Activated B cell treated with CpG ODN at 0.5 μM for 24 hours (primary cell): ENCODE measurements at places on chromosomes 2 and 18. TPM values are rescaled to one million over a fixed set of nuclear protein-coding genes. Genes with fewer than 3 reads are reported as not detected.

IMPACT gene
- 11.6 and 17.4 TPM in 2 replicates for total RNA-seq

DNA sequence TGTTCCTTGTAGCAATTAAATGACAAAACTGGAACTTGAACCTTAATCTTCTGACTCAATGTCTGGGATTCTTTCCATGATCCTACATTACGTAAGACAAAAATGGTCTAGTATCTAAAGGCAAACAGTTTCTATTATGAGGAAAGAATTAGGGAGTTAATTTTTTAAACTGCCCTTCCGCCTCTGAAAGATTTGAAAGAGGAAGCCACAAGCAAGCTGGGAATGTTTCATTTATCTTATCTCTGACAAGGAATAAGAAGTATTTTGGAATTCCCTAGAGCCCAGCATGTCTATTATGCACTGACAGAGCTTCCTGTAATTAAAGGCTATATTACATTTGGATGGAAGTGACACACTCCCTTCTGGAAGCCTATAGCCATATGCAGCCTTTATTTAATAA is 558.8 kb upstream of the CDH2 start:
- H3K27me3 ChIP-seq, result no peaks in the 10 kb centered on the region
- DNase-seq, result no peak
- no peaks in the 10 kb centered on the region for H3K36me3 ChIP-seq
- H3K4me3 ChIP-seq, result no peak overlapping the region

- H3K27ac ChIP-seq, result no peak overlapping the region
Measured at GRCh38 chr2:31136732-31137131, 1.5 kb downstream of the GALNT14 start.

DOK6 gene
- not detected in 2 replicates for total RNA-seq

DNA sequence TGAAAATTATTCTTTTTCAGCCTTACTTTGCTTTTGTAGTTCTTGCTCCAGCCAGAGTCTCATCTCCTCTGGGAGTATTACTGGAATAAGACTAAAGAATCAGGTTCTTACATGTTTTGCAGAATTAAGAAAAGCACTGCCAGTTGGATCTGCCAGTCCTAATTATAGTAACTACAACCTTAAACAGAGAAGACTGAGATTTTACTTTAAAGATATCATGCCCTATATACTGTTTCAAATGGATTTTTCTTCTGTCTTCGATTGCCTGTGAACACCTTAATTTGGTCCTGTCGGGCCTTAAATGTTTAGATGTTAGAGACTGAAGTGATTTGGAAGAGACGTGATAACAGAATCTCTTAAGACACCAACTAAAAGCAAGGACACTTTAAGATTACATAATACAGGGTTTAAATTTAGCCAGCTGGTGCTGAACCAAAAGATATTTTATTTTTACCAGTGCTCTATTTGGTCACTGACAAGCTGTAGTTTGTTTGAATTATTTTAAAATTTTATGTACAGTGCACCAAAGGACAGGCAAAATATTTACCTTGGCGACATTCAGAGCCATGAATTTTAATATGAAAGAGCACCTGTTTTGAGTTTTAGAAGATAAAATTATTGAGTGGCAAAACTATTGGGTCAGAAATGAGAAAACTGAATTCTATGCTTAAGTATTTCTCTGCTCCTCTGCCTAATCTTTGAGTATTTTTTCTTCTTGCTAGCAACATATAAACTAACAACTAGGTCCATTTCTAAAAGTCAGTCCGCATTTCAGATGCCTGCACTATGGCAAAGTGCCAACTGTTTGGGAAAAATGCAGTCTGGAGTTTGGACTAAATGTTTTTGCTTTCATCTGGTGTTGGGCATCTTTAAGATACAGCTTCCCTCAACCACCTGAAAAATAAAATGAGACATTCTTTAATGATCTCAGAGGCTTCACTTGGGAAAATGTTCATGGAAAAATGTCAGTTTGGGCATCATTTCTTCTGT is 300.0 kb downstream of the XIRP2 start:
- H3K27me3 ChIP-seq, result no peaks in the 10 kb centered on the region
- DNase-seq, result no peak
- H3K27ac ChIP-seq, result no peak overlapping the region
- H3K36me3 ChIP-seq, result no peaks in the 10 kb centered on the region

ARHGAP28 gene
- total RNA-seq, result not detected in 2 replicates

GRCh38 chr18:41553716-41554115 is 401.3 kb upstream of the PIK3C3 start:
- H3K27ac ChIP-seq, result no peak overlapping the region
- DNase-seq, result no peak
- no peaks in the 10 kb centered on the region for H3K36me3 ChIP-seq
- H3K4me3 ChIP-seq, result no peak overlapping the region
- no peaks in the 10 kb centered on the region for H3K27me3 ChIP-seq
- no peaks in the 10 kb centered on the region for H3K4me1 ChIP-seq

- no peak for DNase-seq
- peak overlapping the region; percentile 50 for H3K27ac ChIP-seq
- H3K36me3 ChIP-seq, result peaks cover 92% of the 10 kb centered on the region
- H3K4me1 ChIP-seq, result peaks cover 28% of the 10 kb centered on the region
- no peak overlapping the region for H3K4me3 ChIP-seq
- H3K27me3 ChIP-seq, result no peaks in the 10 kb centered on the region
Measured at GRCh38 chr2:26196683-26197418, 24.0 kb downstream of the GAREM2 start.

DNA sequence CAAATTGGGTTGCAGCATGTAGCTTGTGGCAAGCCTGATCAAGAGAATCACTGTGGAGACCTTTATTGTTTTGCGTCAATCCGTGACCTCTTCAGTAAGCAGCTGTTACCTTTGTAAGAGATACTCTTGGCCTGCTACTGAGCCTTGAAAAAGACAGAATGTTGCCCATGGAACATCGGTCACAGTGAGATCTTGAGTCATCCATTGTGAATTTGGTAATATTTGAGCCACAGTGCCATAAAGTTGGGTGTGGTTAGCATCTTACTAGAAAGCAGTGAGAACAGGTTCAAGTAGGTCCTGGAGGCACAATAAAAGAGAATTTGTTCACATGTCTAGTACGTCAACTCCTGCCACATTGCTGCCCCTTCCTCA is 12.7 kb upstream of the EFR3B start:
- no peak overlapping the region for H3K4me3 ChIP-seq
- H3K27me3 ChIP-seq, result peaks cover 1% of the 10 kb centered on the region
- no peaks in the 10 kb centered on the region for H3K36me3 ChIP-seq
- no peak for DNase-seq

NFU1 gene
- 24.3 and 31.1 TPM in 2 replicates for total RNA-seq

DNA sequence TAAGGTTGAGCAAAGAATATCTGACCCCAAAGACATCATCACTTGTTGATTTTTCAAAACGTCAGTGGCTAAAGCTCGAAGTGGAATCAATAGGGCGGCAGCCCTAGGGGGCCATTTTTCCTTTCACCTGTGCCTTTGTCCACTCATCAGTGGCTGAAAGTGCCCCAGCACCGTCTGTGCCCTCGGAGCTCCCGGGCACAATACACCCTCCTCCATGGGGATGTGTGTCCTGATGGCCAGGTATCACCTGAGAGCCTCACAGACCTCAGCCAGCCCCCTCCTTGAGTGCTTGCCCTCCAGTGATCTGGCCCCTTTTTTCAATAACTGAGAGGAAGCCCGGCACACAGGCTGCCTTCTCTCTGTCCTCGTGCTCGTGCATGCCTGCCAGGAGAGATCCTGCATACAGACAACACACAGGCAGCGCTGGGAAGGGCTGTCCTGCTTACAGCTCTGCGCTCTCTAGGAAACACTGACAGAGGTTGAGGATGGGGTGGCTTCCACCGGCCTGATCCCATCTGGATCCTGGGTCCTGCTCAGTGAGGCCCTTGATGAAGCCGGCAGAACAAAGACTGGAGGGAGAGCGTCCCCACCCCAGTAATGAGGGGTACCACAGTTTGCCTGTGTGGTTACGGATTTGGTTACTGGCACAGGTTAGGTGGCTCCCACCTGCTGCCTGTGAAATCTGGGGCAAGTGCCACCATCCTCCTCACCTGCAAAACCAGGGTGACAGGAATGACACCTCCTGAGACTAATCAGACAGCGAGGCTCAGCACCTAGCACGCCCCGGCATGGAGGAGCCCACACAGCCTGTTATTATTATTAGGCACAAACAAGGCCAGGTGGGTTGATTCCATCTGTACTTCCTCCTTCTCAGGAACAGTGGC is 197.5 kb upstream of the RAB6C start:
- no peak for DNase-seq
- H3K4me1 ChIP-seq, result no peaks in the 10 kb centered on the region
- H3K36me3 ChIP-seq, result no peaks in the 10 kb centered on the region
- H3K4me3 ChIP-seq, result no peak overlapping the region

SP5 gene
- not detected in 2 replicates for total RNA-seq

DNA sequence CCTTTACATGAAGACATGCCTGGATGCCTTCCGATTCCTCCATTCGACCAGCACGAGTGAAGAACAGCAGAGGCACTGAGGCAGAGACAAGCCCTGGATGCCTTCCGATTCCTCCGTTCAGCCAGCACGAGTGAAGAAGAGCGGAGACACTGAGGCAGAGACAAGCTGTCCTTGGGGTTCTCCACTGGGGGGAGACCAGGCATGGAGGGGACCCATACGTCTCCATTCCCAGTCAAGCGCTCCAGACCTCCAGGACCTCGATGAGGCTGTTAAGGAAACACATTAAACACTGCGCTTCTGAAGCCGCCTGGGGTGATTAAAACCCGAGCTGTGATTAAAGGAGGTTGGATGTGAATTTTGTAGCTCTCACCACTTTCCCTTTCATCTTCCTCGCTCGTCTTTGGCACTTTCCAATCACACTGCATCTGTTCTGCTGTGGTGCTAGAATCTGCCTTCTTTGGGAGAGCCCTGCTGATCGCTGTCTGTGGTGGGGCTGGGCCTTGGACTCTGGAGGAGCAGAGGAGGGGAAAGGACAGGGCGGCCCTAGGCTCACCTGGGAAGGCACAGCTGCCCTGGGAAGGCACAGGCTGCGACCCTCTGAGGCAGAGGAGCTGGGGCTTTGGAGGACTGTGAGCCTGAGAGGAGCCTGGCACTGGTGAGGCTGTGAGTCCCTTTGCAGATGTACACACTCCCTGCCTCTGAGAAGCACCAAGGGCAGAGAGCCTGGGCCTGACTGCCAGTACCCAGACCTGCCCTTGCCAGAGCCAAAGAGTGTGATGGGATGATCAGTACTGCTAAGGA is 463.1 kb upstream of the HS6ST1 start:
- no peaks in the 10 kb centered on the region for H3K4me1 ChIP-seq
- no peaks in the 10 kb centered on the region for H3K36me3 ChIP-seq
- H3K27ac ChIP-seq, result no peak overlapping the region
- H3K27me3 ChIP-seq, result peaks cover 3% of the 10 kb centered on the region

GRCh38 chr18:55123361-55123760 is 164.1 kb upstream of the CCDC68 start:
- DNase-seq, result no peak
- no peaks in the 10 kb centered on the region for H3K36me3 ChIP-seq
- H3K27me3 ChIP-seq, result no peaks in the 10 kb centered on the region
- H3K27ac ChIP-seq, result no peak overlapping the region
- no peak overlapping the region for H3K4me3 ChIP-seq
- peaks cover 21% of the 10 kb centered on the region for H3K4me1 ChIP-seq

DNA sequence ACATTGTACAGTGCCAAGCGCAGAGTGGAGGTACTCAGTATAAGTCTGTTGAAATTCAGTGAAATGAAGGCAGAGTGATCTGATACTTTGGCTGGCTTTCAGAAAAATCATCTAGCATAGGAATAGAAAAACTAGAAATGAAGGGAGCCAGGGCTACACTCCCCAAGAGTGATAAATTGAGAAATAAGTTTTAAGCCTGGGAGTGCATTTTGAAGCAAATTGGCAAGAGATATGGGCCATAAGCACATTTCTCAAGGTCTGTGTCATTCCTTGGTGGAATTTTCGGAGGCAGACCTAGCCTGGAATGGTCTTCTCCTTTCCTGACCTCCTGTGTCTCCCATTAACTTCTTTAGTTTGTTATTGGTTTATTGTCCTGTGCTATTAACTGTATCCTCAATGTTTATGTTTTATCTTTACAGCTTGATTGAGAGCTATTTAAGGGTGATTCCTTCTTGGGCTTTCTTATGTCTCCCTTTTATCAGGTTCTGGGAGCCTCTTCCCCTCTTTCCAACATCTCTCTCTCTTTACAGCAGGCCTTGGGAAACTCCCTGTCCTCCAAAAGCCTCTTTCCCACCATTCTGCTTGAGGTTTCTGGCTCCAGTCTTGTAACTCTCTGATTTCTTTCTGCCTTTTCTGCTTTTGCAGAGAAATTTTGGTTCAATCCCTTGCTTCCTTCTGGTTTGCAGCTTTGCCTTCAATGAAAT is 649.5 kb downstream of the SLC4A3 start:
- no peaks in the 10 kb centered on the region for H3K4me1 ChIP-seq
- H3K27ac ChIP-seq, result no peak overlapping the region
- peaks cover 2% of the 10 kb centered on the region for H3K27me3 ChIP-seq
- no peak overlapping the region for H3K4me3 ChIP-seq
- no peaks in the 10 kb centered on the region for H3K36me3 ChIP-seq
- DNase-seq, result no peak

PLEKHA3 gene
- total RNA-seq, result 28.3 and 29.6 TPM in 2 replicates

AQP12B gene
- total RNA-seq, result not detected in 2 replicates

DNA sequence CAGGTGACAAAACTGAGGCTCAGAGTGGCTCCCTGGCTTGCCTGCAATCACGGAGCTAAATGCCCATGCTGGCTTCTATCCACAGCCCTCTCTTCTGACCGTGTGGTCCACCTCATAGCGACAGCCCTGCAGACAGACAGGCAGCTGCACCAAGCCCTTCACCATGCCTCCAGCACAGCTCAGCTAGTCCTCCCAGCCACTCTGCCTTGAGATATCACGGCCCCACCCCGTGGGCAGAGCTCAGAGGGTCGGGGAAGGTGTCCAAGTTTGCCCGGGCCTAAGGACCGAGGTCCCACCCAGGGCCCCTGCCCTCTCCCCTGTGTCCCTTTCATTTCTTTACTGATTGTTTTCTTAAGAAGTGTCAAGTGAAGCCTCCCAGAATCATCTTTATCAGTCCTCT is 128.2 kb upstream of the GLI2 start:
- no peak for DNase-seq
- H3K4me3 ChIP-seq, result no peak overlapping the region
- H3K4me1 ChIP-seq, result no peaks in the 10 kb centered on the region
- H3K36me3 ChIP-seq, result no peaks in the 10 kb centered on the region
- no peak overlapping the region for H3K27ac ChIP-seq

- DNase-seq, result no peak
- no peak overlapping the region for H3K4me3 ChIP-seq
- no peak overlapping the region for H3K27ac ChIP-seq
- H3K4me1 ChIP-seq, result no peaks in the 10 kb centered on the region
- H3K27me3 ChIP-seq, result peaks cover 5% of the 10 kb centered on the region
Measured at GRCh38 chr18:59760619-59761600, 63.7 kb upstream of the CCBE1 start.

GRCh38 chr2:25276569-25277465 is 64.9 kb downstream of the DNMT3A start:
- peaks cover 88% of the 10 kb centered on the region for H3K4me1 ChIP-seq
- no peaks in the 10 kb centered on the region for H3K27me3 ChIP-seq
- H3K27ac ChIP-seq, result peak overlapping the region; percentile 76
- H3K4me3 ChIP-seq, result peak overlapping the region; percentile 67

DNA sequence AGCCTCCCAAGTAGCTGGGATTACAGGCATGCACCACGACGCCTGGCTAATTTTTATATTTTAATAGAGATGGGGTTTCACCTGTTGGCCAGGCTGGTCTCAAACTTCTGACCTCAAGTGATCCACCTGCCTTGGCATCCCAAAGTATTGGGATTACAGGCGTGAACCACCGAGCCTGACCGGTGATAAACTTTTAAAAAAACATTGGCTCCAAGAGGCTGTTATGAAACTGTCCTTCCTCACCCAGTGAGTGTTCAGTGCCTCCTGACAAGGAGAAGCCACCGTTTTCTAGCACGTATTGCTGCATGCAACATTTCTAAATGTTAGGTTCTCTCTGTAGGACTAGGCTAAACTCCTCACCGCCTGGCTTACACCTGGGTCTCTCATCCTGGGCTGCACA is 63.3 kb downstream of the EDAR start:
- no peak for DNase-seq
- peaks cover 2% of the 10 kb centered on the region for H3K27me3 ChIP-seq
- H3K36me3 ChIP-seq, result no peaks in the 10 kb centered on the region
- H3K4me1 ChIP-seq, result no peaks in the 10 kb centered on the region
